Astrocyte of the hippocampus (primary cell): ENCODE measurements at places on chromosomes 4 and X.

DNA sequence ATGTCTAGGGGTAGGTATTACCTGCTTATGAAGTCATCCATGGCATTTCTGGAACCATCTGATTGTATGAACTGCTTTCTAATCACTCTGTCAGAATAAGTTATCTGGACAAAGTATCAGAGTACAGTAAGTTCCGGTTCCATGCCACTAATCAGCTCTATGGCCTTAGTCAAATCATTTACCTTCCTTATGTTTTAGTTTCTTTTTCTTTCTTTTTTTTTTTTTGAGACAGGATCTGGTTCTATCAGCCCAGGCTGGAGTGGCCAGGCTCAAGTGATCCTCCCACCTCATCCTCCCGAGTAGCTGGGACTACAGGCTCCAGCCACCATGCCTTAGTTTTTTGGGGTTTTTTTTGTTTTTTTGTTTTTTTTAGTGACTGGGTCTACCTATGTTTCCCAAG is 11.5 kb downstream of the XIAP start:
- no peak for DNase-seq

DNA sequence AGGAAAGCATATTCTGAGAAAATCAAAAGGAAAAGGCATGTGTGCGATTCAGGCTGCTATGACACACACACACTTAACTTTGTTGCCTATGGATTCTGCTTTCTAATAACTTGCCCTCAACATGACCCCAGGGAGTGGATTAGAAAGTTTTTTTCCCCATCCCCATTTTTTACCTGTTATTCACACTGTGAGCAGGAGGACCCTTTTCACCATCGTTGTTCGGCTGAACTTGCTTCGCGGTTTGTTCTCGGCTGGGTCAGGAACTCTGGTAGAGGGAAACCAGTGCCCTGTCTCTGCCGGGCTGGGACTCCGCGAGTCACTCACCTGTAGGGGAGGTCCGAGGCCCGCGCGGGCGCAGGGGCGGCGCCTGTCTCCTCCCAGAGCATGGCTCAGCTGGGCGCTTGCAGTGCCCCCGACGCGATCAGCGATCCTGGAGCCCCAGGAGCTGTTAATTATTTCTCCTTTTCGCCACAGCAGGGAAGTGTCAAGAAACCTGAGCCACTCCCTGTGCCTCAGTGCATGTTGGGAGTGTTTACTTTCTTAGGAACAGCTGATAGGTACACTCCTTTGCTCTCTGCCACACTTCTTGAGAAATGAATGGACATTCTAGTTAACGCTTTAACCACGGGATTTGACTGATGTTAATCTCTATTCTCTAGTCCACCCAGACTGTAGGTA is at the start of gene RASSF6:
Gene RASSF6 (minus strand): TSS at position 322 of the 678 bp plus-strand sequence. CDS start 8,641 bp downstream, outside the sequence.
- DNase-seq = peak; percentile 25

- DNase-seq = peak; percentile 64
Observed at GRCh38 chr4:108651014-108651791, 804 bp downstream of the OSTC start.

DNA sequence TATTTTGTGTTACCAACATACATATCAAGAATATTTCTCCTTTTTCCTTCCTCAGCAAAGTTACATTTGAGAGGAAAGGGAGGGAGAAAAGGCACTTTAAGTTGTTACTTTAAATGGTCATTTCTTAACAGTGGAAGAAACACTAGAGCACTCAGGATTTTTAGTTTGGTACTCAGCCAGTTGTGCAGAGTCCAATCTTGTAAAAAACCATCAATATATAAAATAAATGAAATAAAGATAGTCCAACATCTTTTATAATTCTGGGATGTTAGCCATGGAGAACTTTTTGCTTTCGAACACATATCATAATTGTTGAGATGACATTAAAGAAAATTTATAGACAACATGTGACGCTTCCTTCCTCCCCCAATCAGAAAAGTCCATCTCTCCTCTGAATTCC is 253.8 kb downstream of the QDPR start:
- no peak for DNase-seq

- no peak for DNase-seq
Observed at GRCh38 chr4:118395057-118395644, 42.3 kb upstream of the PRSS12 start.

GRCh38 chr4:101356928-101357327 is 9.6 kb upstream of the PPP3CA start:
- peak; percentile 92 for DNase-seq

DNA sequence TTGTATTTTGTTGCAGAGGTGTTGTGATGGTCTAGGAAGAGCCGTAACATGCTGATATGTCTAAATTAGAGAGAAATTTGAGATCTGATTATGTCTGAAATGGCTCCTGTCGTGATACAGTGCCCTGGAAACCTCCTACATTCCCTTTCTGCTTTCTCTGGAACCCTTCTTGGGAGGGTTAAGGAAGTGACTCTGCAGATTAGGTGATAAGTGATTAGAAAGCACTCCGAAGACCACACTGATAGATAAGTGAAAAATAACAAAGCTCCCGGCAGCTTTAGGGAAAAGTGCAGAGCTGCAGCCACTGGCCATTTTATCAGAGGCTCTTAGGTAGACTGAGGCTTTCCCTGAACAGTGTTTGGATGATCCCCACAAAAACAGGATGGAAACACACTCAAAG is 110.6 kb downstream of the MGST2 start:
- DNase-seq = no peak

DNA sequence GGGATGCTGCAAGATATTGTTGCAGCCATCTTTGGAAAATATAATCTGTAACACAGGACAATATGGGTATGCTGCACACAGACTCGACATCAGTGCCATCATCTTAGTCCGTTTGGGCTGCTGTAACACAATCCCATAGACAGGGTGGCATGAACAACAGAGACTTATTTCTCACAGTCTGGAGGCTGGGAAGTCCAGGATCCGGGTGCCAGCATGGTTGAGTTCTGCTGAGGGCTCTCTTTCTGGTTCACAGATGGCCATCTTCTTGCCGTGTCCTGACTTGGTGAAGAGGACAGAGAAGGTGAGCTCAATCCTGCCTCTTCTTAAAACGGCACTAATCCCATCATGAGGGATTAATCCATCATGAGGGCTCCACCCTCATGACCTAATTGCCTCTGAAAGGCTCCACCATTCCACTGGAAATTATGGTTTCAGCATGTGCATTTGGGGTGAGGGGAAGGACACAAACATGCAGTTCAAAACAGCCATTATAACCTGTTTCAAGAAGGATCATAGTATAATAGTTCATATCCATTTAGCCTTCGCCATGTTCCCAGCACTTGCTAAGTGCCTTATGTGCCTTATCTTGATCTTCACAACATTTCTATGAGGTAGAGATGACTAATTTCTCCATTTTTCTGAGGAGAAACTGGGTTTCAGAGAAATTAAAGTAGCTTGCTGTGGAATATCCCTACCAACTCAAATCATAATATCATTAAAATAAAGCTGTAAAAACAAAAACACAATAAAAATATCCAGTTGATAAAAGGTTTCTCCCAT is 27.9 kb upstream of the SPP1 start:
- no peak for DNase-seq

GRCh38 chr4:122576261-122577188 is 44.3 kb downstream of the IL21 start:
- DNase-seq = peak; percentile 75

DNA sequence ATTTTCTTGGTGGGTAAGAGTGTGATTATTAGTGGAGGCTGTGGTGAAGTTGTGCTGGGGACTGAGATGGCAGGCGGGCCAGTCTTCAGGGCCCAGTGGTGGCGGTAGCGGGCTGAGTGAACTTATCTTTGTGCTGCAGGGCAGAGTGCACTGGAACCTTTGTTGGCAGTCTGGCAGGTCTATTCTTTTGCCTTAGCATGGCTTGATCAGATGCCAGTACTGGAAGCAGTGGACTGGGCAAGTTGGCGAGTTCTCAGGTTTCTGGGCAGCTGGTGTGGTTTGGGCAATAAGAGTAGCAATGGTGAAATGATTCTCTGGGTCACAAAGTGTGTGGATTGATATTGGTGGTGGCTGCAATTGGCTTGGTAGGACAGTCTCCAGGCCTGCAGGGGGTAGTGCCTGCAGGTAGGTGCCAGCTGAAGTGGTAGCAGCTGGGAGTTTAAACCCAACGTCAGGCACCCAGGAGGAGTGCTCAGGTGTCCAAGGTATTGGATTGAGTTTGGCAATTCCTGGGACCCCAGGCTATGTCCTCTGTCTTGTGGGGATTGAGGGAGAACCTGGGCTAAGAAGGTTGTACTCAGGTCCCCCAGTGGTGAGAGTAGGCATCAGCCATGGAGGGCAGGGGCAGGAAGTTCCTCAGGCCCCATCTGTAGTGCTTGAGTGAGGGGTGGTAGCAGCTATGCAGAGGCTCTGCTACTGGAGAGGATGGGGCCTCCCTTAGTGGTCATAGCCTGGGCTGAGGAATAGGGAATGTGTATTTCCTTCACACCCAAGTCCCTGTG is 34.9 kb upstream of the SLC25A14 start:
- no peak for DNase-seq
